ENCODE measurements at places on chromosomes 16 and 17. TPM values are rescaled to one million over a fixed set of nuclear protein-coding genes. Genes with fewer than 3 reads are reported as not detected.

The UQCRC2 gene
- 177 TPM for total RNA-seq

The GP2 gene
- total RNA-seq: not detected

The TAOK1 gene
- total RNA-seq: 72.0 TPM

GRCh38 chr17:57397402-57397801, 141.1 kb downstream of the MSI2 start:
- H3K27me3 ChIP-seq: no peaks in the 10 kb centered on the region
- H3K27ac ChIP-seq: no peak overlapping the region

DNA sequence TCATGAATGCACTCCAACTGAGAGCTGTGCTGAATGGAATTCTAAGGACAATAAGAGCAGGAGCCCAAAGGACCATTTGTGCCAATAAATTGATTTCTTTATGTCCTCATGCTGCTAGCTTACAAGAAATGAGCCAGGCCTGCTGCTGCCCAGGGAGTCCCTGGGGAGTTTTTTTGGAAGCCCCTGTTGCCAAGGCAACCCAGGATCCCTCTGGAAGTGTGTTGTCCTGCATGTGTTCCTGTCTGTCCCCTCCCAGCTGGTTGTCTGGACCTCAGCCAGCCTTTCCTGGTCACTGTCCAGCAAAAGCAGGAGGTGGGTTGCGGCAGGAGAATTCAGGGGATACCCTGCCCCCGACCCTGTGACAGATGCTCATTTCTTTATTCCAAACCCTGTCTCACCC, 51.0 kb upstream of the GPRC5B start:
- no peak overlapping the region for H3K27ac ChIP-seq
- H3K4me1 ChIP-seq: no peaks in the 10 kb centered on the region
- H3K27me3 ChIP-seq: no peaks in the 10 kb centered on the region
- no peaks in the 10 kb centered on the region for H3K36me3 ChIP-seq

The GPRC5B gene
- total RNA-seq: not detected

DNA sequence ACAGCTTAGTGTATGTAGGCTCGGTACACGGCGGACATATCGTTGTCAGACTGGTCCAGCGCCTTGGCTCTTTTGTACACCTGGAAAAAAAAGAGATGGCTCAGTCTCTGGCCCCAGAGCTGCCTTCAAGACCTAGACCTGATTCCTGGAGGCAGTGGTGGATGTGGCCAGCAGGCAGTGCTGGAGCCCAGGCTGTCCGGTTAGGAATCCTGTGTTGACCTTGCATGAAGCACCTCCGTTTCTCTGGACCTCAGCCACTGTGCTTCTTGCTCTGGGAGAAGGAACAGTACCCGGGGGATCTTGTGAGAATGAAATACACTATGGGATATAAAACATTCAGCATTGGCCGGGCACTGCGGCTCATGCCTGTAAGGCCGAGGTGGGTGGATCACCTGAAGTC, 2.8 kb upstream of the ROGDI start:
- H3K27ac ChIP-seq: no peak overlapping the region
- peaks cover 18% of the 10 kb centered on the region for H3K4me1 ChIP-seq
- no peaks in the 10 kb centered on the region for H3K27me3 ChIP-seq
- H3K36me3 ChIP-seq: peaks cover 7% of the 10 kb centered on the region
- DNase-seq: no peak

The MAP2K3 gene
- total RNA-seq: 52.6 TPM

The SLC52A1 gene
- 0.53 TPM for total RNA-seq

Data from CD4-positive, alpha-beta memory T cell (primary cell).